ENCODE measurements at places on chromosomes 2 and 18.

DNA sequence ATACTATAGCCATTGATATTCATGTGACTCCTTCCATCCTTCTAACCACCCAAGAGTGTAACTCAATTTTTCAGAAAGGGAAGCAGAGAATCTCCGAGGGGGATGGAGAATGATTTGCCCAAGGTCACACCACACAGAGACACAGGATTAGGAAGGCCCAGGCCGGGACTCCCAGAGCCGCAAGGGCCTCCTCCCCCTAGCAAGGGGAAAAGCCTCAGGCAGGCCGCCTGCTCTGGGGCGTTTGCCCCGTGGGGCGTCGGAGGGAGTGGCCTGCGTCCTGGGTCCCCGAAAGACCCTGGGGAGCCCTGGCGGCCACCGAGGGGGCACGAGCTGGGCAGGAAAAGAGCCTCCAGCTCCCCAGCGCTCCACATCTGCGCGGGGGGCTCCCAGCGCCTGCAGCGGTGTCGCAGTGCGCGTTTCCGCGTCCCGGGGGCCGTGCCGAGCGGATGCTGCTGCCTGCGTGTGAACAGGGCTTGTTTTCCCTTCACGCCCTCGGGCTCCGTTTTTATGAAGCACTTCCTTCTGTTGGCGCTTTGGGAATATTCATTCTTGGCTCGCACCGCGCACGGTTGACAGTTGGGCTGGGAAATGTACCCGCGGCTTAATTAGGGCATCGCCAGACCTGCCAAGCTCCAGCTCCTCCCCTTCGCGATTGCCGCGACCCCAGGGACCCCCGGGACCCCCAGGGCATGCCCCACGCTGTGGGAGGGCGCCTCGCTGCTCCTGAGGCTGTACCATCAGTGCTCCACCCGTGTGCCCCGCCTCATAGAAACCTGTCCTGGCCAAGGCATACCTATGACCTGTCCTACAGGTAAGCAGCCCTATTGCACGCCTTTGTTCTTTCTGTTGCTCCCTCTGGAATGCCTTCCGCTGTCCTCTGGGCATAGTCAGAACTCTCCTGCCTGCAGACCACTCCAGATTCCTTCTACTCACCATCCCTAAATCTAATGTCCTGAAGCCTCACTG is 158.9 kb upstream of the GLI2 start:
- no peak for DNase-seq

GRCh38 chr18:79371561-79372121 is 24.1 kb upstream of the NFATC1 start:
- no peak for DNase-seq

GRCh38 chr18:8854962-8855361 is 149.6 kb downstream of the MTCL1 start:
- DNase-seq = no peak

GRCh38 chr2:9207641-9208311 is 1.2 kb downstream of the ASAP2 start:
- DNase-seq = no peak

- no peak for DNase-seq
Measured at GRCh38 chr18:74412116-74412880, 44.8 kb downstream of the DIPK1C start.

- no peak for DNase-seq
Measured at GRCh38 chr18:48548011-48548771, 9.4 kb downstream of the CTIF start.

DNA sequence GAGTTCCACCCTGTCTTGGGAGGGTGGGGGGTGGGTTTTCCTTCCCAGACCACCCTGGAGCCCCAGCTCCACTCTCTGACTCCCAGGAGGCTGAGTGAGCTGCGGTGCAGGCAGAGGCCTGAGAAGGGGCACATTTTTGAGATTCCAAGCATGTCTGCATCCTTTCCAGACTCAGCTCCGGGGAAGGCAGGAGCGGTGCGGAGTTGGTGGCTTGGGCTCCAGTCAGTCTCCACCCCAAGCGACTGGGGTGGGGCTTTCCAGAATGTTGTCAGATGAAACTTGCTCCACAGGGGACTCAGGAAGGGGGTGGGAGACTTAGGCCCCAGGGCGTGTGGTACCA is 44.2 kb upstream of the HS6ST1 start:
- DNase-seq = no peak

GRCh38 chr2:46032161-46032813 is 264.9 kb upstream of the EPAS1 start:
- DNase-seq = no peak

DNA sequence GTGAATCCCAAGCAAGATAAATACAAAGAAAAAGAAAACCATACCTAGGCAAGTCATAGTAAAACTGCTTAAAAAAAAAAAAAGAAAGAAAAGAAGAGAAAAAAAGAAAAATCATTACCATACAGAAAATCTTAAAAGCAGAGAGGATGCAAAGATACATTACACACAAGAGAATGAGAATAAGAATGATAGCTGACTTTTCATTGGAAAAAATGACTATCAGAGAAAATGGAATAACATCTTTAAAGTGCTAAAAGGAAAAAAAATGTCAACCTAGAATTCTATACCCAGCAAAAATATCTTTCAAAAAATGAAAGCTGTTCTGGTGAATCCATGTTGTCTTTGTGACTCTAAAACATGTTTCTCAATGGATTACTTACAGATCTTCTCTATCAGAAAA is 66.2 kb downstream of the REEP1 start:
- no peak for DNase-seq

GRCh38 chr2:224165901-224166319 is 126.8 kb upstream of the SERPINE2 start:
- DNase-seq = no peak

DNA sequence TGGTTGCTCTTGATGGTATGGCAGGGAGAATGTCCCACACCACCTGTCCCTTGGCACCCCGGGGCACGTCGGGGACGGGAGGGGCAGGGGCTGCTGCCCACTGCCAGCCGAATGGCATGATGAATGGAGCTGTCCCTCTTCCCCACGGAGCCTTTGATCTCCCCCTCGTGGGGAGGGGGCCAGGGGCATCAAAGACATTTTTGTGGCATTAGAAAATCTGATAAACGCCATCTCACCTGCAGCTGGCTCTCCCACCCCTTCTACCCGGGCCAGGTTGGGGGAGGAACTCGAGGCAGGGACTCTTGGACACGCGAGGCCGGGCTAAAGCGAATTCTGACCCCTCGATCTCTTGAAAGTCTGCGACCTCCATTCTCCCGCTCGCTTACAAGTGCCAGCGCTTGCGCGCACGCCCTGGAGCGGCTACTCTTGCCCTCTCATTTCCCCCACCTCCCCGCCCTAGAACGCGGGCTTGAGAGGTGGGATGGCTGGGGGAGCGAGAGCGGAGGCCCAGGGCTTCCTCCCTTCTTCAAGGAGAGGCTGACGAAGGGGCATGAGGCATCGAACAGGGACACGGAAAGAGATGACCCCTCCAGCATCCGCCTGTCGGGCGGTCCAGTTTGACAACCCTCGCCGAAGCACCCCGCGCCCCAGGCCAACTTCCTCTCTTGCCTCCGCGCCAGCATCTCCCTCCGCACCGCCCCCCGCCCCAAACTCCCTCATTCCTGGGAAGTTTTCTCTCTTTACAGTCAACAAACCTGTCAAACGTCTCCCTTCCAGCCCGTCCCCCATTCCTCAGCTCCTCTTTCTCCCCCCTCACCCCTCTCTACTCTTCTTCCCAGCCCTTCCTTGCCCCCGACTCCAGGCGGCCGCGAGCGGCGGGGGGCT is 692 bp upstream of the WNT6 start:
- DNase-seq = no peak

GRCh38 chr18:40494603-40495002 is 1460.4 kb upstream of the PIK3C3 start:
- DNase-seq = no peak

GRCh38 chr2:197908156-197908555 is 103.8 kb downstream of the PLCL1 start:
- no peak for DNase-seq

- DNase-seq = no peak
Measured at GRCh38 chr2:173387660-173388059, 33.0 kb downstream of the CDCA7 start.

- no peak for DNase-seq
Measured at GRCh38 chr2:172710584-172711047, 25.0 kb upstream of the RAPGEF4 start.

DNA sequence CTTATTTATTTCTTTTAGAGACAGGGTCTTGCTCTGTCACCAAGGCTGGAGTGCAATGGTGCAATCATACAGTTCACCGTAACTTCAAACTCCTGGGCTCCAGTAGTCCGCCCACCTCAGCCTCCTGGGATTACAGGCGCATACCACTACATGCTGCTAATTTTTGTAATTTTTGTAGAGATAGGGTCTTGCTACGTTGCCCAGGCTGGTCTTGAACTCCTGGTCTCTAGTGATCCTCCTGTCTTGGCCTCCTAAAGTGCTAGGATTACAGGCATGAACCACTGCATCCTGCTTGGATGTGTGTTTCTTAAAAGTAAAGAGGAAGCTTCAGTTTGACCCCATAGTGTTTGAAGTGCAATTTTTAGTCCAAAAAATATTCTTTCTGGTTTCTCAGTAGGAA is 105.0 kb upstream of the KIF5C start:
- no peak for DNase-seq

DNA sequence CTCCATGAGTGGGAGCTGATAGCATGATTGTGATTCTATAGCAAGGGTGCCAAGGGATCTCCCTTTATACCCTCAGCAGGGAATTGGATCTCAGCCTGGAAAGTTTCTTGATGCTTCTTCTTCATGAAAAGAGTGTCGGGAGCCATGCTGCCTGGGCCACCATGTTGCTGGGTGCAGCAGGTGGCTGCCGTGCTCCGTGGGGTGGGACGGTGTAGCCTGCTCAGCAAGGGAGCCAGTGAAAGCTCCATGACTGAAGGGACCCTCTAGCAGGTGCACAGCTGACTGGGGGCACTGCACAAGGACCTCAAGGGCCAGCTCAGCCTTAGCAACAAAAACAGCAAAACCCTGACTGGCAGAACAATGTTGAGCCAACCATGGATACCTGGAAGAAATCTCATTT is 368.9 kb upstream of the HS6ST1 start:
- no peak for DNase-seq

GRCh38 chr2:143001501-143001900 is 124.0 kb downstream of the KYNU start:
- no peak for DNase-seq

- no peak for DNase-seq
Measured at GRCh38 chr18:51070545-51070944, 40.5 kb downstream of the SMAD4 start.

DNA sequence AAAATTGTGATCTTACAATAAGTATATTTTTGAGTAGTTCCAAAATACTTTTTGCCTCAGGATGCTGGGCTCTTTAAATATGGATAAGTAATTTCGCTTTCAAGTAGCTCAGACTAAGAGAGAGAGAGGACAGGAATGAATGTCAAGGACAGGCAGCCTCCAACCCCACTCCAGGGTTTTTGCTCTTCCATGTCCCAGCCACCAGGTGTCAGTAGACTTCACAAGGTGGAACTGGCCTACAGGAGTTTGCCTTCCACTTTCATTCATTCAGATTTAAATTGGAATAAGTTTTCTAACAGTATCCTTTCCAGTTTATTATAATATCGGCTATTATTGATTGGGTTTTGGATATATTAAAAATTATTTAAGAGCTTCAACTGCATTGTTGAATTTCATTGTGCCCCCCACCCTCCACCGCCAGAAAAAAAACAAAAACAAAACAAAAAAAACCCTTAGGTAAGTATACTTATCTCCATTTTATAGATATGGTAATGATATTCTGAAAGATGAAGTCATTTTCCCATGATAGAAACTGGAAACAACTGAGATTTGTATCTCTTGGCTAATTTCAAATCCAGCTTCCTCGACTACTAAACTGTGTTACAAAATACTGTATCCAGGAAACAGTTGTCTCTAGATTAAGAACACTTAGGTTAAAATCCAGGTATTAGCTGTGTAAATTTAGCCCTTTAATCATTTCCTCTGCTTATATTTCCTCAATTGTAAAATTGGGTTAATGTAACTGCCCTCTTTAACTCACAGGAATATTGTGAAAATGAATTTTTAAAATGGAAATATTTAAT is 793.1 kb downstream of the ERBB4 start:
- no peak for DNase-seq

DNA sequence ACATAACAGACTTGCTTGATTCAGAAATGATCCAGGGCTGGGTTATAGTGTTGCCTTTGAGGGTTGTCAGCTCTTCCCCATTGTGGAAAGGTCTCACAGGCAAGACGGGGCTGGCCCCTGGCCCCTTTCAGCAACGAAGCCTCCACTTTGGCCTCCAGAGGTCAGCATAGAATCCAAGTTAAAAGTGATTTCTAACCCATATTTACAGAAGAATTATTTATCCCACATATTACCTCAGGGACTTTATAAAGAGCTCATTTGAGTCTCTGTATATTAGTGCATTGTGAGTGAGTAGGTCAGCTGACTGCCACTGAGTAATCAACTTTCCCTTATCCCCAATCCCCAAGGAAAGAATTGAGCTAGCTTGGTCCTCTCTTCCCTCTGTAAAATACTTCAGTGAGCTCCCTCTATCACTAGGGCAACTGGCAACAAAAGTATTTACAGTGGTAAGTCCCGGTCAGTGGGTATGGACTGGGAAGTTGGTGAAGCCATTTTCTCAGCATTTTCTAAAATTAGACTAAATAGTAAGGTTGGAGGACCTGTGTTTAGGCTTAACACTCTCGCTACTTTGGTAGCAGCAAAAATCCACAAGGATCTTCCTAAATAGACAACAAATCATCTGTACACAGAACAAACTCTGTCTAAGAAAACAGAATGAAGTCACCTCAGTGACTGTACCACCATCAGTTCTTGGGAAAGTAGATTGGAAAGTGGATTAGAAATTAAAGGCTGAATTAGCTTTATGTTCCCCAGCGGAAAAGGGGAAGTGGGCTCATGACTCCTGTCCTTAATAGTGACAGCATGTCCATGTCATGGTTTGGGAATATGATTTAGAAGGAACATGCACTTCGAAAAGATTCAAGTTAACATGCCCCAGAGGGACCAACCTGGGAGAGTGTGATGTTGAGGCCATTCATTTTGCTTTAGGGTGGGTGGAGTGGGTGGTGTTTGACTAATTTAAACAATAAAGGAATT is 171.0 kb upstream of the SIX3 start:
- DNase-seq = no peak

- no peak for DNase-seq
Measured at GRCh38 chr2:36399050-36399449, 43.5 kb downstream of the CRIM1 start.

- DNase-seq = no peak
Measured at GRCh38 chr2:28449126-28449487, 46.8 kb upstream of the PLB1 start.

- DNase-seq = no peak
Measured at GRCh38 chr2:190535121-190535439, 558 bp upstream of the NEMP2 start.

GRCh38 chr18:61582202-61582710 is 249.0 kb downstream of the CDH20 start:
- no peak for DNase-seq

- no peak for DNase-seq
Measured at GRCh38 chr2:43221124-43221762, 5.2 kb downstream of the ZFP36L2 start.

- DNase-seq = no peak
Measured at GRCh38 chr2:128449226-128450061, 130.8 kb upstream of the HS6ST1 start.

DNA sequence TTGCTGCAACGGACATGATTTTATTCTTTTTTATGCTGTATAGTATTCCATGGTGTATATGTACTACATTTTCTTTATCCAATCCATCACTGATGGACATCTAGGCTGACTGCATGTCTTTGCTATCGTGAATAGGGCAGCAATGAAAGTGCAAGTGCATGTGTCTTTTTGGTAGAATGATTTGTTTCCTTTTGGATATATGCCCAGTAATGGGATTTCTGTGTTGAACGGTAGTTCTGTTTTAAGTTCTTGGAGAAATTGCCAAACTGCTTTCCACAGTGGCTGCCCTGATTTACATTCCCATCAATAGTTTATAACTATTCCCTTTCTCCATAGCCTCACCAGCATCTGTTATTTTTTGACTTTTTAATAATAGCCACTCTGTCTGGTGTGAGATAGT is 99.7 kb upstream of the CRIM1 start:
- DNase-seq = no peak
